Stimulated activated effector memory CD8-positive, alpha-beta T cell treated with anti-CD3 and anti-CD28 coated beads, Interleukin-12 subunit alpha, Interleukin-12 subunit beta, amount 100 ng/mL, for 72 hours (primary cell): ENCODE measurements at places on chromosomes 7 and 10.

GRCh38 chr10:59553162-59553900, 156.3 kb downstream of the SLC16A9 start:
- no peak for DNase-seq

DNA sequence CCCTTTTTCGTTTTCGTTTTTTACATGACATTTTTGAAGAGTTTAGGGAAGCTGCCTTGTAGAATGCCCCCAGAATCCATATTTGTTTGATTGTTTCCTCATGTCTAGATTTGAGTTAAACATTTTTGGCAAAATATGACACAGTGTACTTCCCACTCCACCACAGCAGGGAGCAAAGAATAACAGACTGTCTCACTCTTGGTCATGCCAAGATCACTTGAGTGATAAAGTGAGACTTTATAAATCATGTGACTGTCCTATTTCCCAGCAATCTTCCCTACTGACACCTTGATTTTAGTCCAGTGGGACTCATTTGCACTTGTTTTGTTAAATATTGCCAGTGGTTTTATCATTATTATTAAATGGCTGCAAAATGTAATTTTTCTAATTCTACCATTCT, 44.4 kb upstream of the USP6NL start:
- no peak for DNase-seq

GRCh38 chr7:64516451-64516850, 46.4 kb downstream of the ZNF680 start:
- DNase-seq: no peak

GRCh38 chr7:1899196-1899595, 229.1 kb downstream of the ELFN1 start:
- DNase-seq: no peak
